ENCODE measurements at places on chromosomes 12 and 14.

DNA sequence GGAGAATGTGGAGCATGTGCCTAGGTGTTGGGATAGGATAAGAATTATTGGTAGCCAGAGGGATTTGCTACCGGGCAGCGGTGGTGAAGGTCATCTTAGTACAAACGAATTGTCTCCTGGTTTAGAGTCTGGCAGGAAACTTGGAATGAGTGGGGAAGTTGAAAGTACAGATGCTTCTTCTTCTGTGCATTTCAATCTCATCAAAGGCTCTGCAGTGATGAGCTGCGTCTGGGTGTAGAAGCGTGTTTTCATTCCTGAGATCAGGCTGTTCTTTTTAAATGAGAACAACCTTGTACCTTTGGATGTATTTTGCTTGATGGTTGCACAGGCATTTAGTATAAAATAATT is 2.1 kb downstream of the WNK1 start:
- peak; percentile 34 for DNase-seq

DNA sequence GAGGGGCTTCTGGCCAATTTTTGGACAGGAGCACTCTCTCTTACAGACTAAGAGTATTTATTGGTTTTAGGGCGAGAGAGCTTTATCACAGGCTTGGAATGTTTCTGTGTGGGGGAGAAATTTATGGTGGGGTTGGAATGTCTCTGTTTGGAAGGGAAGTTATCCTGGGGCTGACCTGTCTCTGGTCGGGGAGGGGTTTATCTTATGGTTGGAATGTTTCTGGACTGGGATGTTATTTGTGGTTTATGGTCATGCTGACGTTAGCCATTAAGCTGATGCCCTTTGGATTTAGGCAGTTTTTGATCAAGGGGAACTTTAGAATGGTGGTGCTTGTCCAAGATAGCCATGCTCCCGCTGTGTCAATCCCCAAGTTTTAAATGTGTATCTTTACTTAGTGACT is 614.8 kb downstream of the DIO2 start:
- DNase-seq, result no peak

GRCh38 chr12:98863167-98863566 is 218.1 kb downstream of the APAF1 start:
- no peak for DNase-seq

DNA sequence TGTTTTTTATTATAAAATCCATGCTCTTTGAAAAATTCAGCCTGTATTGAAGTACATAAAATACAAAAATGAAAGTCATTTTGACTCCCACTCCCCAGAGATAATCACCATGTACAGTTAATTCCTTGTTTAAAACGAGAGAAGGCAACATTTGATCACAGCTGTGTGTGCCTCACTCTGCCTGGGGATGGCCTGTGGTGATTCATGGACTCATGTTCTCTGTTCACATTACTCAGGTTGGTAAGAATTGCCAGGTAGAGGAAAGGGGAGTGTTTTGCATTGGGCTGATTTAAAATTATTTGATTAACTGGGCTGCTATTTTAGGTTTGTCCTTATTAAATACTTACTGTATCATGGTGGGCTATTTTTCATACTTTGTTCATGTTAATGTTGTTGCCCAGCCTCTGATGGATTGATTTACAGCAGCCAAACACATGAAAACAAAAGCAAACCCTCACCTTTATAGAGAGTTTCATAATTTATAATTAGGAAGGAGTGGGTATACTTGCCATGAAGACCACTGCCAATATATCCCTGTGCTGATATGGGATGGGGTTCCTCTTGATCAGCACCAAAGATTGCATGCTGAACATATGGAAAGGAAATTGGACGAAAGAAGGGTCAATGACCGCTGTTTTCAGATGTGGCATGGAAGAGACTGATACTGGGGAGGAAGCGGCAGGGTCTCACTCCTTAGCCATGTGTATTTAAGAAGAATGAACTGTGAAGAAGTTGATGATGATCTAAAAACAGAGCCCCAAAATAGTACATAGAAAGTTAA is 3.0 kb downstream of the ZBTB1 start:
- no peak for DNase-seq

DNA sequence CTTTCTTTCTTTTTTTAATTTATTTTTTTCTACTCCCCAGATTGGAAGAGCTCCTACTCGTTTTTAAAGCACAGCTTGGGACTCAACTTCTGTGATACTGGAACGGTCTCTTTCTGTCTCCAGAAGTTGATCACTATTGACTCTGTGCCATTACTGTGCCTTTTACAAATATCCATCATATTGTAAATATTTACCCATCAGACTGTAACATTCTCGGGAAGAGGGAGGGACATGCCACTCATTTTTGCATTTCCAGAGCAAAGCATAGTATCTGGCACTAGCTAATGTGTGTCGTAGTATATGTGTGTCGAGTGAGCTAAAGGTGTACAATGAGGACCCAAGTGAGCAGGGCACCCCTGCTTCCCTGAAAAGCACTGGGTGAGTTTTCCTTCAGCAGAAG is 24.0 kb upstream of the GSG1 start:
- no peak for DNase-seq

DNA sequence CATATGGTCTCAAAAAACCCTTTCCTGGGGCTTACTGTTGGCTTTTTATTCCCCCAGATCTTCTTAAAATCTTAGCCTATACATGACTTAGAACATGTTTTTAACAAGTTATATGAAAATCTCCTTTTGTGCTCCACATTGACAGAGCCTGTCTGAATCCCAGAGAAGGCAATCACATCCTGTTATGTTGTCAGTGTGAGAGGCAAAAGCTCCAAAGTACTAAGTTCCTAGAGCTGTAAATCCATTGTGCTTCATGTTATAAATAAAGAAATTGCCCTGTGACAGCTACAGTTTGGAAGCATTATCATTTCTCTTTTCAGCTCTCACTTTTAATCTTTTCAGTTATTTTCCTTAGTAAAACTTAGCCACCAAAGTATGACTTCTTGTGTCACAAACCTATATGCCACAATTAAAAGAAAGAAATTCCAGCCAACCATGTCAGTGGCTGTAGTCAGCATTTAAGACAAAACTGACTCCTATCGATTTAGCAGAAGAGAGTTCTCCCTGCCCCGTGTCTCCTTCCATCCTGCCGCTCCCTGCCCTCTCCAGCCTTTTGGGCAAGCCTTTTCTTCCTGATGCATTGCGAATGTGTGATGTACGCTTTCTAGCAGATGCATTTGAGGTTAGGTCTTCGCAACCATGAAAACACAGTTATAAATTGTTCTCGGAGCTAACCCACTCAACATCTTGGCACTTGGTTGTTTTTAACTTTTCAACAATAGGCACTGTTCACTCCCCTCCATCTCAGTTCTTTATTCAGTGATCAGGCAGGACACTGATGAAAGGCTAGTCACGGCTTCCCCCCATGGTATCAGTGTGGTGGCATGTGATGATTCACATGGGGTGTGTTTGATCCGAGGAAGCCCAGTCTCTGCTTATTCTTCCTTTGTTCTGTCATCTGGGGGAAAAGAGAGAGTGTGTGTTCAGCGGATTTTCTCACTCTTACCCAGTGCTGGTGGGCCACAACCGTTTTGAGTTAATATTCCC is 143.5 kb downstream of the SSPN start:
- DNase-seq, result peak; percentile 91

DNA sequence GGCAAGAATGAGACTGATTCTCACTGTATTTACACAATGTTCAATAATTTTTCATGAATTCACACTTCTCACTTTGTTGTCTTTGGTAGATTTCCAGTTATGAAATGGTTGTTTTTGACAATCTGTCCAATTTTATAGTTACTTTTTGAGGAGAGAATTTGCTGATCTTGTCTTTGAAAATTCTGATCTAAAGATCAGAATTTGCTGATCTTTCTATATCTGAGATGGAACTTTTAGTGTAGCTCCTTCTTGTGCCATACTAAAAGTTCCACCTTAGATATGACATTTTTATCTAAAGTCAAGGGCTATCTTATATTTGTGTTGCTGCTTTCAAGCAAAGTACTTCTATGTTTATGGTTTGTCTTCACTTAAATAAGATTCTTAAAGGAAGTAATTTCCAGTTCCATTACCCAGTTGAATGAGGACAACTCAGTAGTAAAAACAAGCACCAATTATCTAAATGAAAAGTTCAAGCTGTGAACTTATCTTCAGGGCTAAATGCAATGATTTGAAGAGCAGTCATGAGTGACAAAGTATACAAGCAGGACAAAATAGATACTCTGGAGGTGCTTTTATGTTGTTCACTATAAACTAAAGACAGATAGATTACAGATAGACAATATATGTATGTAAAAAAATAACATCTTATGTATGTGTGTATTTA is 76.4 kb upstream of the FOXG1 start:
- DNase-seq, result no peak

DNA sequence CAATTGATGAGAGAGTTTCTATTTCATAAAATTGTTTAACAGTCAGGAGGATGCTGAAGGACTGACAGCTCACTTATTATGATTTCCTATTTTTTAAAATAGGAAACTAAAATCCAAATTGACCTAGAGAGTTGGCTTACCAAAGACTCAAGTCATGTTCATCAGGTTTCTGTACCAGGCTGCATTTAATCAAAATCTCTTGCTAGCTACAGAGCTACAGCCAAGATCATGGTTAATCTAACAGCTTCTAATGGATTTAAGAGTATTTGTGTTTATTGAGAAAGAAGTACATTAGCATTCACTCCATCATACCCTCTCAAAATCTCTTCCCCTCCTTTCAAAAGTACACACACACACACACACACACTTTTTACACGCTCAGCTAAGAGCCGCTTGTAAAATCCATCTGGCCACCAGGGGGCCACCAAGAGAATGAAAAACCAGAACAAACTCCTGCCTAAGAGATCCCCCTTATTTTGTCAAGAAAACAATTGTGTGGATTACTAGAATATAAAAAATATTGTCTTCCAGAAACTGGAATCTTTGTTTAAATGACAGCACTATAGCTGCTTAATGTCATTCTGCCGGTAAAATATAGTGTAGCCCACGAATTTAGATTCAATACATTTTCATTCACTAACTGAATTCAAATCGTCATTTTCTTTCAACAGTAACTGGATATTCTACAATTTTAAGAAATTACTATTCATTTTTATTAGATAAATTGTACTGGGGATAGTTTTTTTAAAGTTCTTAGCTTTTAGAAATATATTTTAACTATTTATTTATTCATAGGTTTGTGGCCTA is 334.0 kb downstream of the BTG1 start:
- peak; percentile 47 for DNase-seq

GRCh38 chr14:105499256-105500035 is 8.4 kb downstream of the TEDC1 start:
- DNase-seq, result peak; percentile 97

- DNase-seq, result no peak
These were observed 330.6 kb upstream of the NAV3 start for GRCh38 chr12:77500089-77500488.

GRCh38 chr14:101179691-101180211 is 276.2 kb upstream of the RTL1 start:
- no peak for DNase-seq

DNA sequence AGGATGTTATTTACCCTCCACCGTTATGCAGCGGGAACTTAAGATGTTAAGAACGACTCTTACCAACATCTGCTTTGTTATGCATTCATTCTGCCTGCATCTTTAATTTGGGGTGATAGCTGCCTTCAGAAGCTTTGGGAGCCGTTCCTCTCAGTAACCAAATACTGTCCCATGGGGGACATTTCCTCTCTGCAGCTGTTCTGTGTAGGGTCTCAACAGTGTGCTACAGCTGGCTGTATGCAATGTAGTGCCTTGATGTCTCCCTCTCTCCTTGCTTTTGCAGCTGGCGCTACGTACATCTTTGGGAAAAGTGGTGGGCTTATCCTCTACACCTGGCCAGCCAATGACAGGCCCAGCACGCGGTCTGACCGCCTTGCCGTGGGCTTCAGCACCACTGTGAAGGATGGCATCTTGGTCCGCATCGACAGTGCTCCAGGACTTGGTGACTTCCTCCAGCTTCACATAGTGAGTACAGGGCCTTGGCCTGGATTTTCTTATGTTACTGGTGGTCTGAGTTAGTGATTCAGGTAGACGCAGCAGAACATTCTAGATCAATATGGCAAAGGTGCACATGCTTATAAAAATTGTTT is 744.3 kb downstream of the DIO2 start:
- no peak for DNase-seq
